ENCODE measurements at places on chromosomes 7 and 10.

DNA sequence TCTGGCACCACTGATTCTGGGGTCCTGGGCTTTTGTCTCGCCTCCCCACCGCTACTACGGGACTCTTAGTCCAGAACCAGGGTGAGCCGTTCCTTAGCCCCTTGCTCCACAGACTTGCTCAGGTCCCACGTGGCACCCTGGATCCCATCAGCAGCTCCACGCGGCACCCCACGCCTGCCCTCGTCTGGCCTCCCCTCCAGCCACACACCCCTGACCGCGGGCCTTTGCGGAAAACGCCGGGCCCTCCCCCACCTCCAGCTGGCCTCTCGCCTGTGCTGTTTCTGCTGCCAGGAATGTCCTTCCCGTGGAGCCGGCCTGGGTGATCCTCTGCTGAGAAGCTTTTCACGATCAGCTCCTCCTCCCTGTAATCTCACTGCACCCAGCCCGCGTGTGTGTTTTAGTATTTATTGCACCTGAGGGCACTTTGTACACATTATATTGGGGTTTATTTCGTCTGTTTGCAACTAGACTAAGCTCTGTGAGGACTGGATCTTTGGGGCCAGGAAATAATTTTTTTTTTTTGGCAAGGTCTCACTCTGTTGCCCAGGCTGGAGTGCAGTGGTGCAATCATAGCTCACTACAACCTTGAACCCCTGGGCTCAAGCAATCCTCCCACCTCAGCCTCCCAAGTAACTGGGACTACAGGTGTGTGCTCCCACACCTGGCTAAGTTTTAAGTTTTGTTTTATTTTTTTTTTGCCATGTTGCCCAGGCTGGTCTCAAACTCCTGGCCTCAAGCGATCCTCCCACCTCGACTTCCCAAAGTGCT lies 10.5 kb upstream of the TTYH3 start:
- no peak for DNase-seq

DNA sequence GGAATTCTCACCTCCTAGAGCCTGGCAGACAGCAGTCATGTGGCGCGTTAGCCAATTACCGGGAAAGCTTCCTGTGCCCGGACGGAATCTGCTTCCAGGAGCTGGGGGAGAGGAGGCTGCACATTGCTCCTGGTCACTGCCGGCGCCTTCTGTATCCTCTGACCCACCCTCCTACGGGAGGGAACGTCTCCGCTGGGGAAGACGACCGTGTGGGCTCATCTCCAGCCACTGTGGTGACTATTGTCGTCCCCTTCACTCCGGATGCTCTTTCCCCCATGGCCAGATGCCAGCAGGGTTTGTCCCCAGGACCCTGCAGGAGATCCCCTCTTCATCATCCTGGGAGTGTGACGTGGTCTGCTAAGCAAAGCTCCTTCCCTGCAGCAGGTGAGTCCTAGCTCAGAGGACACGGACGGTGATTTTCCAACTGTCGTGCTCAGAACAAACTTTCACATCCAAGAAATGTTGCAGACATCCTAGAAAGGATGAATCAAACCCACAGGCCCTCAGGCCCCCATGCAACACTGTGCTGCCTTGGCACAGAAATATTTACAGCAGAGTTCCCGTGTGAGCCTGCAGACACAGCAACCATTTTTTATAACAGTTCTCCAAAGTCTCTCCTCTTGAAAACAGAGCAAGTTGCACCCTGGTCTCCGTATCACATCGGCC lies 29.6 kb upstream of the FAM20C start:
- no peak for DNase-seq

GRCh38 chr7:140026935-140027334 lies 35.8 kb downstream of the PARP12 start:
- no peak for DNase-seq

DNA sequence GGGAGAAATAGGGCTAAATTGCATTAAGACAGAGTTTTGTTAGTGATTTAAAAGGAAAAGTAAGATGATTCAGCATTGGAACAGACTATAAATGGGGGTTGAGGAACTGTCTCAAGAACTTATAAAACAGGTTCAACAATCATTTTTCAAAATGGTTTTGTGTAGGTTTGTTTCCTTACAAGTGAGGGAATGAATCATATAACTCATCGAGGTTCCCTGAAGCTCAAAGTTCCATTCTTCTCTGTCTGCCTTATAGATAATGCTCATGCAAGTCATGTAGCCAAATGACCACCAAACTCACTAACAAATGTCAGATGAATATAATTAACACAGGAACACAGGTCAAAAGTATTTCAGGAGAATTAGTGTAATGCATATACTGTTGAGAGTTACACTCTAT lies 27.7 kb downstream of the ADAM22 start:
- no peak for DNase-seq

DNA sequence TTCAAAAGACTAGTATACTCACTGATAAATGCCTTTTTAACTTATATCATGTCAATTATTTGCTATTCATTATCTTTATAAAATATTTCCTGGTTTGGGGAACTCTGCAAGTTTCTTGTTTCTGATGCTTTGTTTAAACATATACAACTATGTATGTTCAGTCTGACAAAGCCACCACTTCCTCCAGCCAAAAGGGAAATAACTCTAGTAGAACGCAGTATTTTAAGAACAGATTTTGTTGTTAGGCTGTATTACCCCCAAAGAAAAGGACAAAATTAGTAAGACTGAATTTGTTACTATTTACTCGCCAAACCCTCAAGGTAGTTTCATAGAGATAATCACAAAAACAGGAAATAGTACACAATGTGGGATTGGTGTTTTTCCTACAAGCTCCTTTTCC lies 78.9 kb downstream of the LRRTM3 start:
- no peak for DNase-seq

DNA sequence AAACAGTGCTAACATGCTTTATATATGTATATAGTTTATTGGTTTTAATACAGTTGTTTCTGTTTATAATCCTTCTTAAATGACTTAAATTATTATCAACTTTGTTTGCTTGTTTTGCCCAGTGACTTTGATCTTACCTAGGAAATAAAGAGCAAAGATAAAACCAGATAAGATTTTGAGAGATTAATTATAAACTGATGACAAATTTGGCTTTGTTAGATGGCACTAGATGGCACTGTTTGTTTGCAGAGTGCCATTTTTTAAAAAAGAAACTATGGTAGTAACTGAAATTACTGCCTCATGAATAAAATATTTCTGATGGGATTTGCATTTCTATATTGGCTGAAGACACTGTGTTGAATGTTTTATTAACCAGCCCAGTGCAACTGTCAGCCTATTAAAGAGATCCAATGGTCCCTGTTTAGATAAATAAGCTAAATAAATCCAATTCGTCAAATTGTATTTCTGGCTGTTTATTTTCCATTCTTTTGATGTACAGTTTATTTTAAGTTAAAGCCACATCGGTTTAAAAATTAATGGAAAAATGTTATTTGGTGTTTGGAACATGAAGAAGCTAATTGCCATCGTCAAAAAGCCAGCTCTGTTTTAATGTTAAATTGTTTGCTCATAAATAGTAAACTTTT lies 28.7 kb downstream of the VTI1A start:
- no peak for DNase-seq

DNA sequence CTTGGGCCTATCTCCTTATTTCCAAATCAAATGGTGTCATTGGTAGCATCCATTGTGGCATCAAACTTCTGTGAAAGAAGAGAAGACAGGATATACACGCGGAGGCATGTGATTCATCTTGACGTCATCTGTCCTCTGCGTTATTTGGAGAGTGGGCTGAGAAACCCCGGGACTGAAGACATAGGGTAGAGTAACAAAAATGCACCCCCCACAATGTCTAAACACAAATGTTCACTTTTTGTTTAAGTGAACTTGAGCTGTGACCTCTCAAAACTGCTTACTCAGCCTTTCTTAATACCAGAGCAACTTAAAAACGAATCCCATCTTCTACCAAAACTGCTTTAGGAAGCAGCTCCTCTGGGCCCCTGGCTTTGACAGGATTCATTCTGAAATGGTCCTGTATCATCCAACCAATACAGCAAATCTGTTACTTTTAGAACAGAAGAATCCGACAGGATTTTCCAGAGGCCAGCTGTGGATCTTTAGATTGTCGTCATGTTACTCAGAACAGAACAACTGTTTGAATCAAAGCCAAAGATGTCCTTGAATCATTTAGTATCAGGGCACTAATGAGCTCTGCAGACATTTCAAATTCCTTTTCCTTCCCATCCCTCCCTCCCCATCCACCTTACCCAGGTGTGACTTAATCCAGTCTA lies 438.1 kb downstream of the SUGCT start:
- DNase-seq, result no peak

- no peak for DNase-seq
Observed at GRCh38 chr10:127028556-127028955, 123.3 kb downstream of the DOCK1 start.

DNA sequence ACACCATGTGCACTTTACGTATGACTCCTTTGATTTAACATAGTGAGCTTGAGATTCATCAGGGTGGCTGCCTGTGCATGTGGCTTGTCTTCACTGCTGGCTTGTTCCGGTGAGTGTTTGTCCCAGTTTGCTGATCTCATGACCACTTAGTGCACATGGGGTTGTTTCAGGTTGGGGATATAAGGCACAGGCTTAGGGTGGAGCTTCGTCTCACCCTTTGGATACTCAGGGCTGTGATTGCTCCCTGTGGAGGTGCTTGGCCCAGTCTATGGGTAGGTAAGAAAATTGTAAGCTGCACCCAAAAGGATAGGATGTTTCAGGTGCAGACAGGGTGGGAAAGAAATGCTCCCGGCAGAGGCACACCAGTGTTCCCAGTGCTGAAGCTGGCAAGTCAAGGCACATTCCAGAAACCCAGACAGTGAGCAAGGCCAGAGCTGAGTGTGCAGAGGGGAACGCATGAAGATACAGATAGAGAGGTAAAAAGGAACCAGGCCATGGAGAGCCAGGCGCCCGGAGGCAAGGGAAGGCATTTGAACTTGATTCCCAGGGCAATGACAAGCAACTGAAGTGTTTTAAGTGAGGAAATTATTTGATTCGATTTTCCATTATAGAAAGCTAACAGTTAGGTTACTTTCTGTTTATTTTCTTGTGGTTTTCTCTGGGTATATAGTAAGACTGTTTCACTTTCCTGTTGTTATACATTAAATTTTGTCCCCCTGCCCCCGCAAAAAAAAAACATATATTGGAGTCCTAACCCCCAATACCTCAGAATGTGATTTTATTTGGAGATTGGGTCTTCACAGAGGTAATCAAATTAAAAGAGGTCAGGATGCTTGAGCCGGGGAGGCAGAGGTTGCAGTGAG lies 289.8 kb upstream of the KLF6 start:
- no peak for DNase-seq

GRCh38 chr10:75712242-75712880 lies 280.9 kb downstream of the LRMDA start:
- DNase-seq, result no peak

- DNase-seq, result no peak
Observed at GRCh38 chr7:10724449-10724848, 249.2 kb upstream of the PHF14 start.

DNA sequence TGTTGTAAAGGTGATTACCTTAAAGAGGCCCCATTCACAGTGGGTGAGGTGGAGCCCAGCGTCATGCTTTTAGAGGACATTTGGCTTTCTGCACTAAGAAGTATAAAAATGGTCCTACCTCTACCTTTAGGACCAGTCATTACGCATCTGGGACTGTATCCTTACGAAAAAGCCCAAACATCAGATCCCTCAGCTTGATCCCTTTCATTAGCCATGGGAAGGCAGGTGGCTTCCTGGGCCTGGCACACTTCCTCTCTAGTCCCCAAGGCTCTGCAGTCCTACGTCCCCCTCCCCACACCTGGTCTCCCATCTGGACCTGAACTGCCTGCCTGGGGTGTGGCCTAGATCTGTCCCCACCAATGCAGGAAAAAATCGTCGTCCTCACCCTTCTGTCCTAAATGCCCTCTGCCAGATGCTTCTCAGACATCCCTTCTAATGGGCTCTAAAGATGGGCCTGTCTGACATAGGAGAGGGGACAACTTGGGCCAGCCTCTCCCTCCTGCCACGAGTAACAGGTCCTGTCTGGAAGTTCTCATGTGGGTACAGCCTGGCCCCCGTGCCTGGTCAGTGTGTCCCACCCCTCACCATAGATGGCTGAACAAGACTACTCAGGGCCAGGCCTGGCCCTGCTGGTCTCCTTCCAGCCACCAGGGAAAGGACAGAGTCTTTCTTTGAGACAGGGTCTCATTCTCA lies 11.8 kb upstream of the SLC18A3 start:
- DNase-seq, result no peak

DNA sequence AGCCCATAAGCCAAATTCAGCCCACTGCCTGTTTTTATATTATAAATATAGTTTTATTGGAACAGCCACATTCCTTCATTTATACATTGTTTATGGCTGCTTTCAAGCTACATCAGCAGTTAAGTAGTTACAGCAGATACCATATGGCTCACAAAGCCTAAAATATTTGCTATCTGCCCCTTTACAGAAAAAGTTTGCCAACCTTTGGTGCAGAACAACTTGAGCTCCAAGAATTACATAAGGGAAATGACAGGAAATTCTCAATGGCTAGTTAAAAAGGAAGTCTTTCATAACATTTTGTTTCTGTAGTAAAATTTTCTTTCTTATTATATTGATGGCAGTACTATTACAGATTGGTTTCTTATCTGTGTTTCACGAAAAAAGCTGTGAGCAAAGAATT lies 59.3 kb downstream of the COL28A1 start:
- no peak for DNase-seq

- DNase-seq, result no peak
Observed at GRCh38 chr7:80521809-80522208, 9.9 kb upstream of the GNAT3 start.

- DNase-seq, result no peak
Observed at GRCh38 chr7:34486371-34486770, 171.6 kb upstream of the NPSR1 start.

GRCh38 chr7:139051655-139052054 lies 15.8 kb upstream of the ZC3HAV1L start:
- no peak for DNase-seq

GRCh38 chr10:667602-668143 lies 21.8 kb downstream of the DIP2C start:
- DNase-seq, result no peak

DNA sequence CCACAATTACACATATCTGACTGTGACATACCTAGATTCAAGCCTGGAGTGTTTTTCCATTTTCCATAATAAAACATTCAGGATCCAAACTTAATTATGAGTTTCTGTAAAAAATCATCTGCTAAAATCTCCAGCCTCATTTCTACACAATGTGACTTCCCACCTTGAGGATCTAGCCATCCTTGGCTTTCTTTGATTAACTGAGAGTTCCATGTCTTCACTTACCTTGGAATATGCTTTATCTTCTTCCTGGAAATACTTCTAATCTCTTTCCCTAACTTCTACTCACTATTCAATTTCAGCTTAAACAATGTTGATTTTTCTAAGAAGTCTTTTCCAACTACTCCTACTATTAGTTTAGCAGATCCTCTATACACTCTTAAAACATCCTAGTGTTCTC lies 16.5 kb upstream of the GIMAP2 start:
- DNase-seq, result no peak

DNA sequence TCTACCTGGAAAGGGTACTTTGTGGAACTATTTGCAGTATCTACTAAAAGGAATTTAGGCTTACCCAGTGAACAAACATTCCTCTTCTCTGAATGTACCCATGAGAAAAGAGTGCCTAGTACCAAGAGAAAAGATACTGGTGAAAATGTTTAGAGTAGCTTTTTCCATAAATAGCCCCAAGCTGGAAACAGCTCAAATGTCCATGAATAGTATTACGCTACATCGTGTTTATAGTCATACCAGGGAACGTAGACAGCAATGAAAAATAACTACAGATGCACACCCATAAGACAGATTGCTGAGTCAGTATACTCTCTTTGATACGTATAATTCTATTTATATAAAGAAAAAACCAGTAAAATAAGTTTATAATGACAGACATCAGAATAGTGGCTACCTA lies 285.9 kb downstream of the KLF6 start:
- no peak for DNase-seq

Measured in activated CD8-positive, alpha-beta memory T cell treated with anti-CD3 and anti-CD28 coated beads, Interleukin-2, amount 50 U/mL, for 48 hours (primary cell).